ENCODE measurements at places on chromosomes 6 and 20.

DNA sequence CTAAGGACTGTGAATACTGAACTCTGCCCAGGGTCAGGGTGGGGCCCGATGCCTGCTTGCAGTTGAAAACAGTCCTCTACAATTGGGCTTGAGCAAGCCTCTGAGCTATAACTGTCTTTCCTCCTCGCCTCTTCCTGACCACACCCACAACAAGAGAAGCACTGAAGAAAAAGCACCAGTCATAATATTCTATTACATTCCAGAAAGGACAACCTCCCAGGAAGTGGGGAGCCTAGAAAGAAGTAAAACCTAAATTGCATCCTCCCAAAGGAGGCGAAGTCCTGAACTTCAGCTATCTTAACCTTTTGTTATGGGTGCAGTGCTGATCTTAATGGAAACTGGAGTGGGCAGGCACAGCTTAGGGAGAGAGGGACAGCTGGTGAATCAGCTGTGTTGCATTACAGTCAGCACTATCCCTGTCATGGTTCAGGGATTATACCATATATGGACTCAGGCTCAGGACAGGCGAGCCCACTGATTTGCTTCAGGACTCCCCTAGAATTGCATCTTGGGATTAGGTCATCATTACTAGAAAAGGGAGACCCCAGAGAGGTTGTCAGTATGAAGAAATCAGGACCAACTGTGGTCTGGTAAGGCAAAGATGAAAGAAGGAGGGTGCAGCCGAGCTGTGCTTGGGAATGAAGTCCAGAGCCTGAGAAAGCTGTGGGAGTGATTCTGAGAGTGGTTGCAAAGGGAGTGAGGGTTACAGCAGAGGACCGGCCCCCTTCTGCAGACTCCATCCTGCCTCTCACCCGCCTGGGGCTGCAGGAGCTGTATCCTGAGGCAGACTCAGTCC is 18.3 kb upstream of the TRAM2 start:
- peak; percentile 38 for DNase-seq

GRCh38 chr20:13717631-13718044 is 67.1 kb downstream of the ESF1 start:
- DNase-seq: no peak

DNA sequence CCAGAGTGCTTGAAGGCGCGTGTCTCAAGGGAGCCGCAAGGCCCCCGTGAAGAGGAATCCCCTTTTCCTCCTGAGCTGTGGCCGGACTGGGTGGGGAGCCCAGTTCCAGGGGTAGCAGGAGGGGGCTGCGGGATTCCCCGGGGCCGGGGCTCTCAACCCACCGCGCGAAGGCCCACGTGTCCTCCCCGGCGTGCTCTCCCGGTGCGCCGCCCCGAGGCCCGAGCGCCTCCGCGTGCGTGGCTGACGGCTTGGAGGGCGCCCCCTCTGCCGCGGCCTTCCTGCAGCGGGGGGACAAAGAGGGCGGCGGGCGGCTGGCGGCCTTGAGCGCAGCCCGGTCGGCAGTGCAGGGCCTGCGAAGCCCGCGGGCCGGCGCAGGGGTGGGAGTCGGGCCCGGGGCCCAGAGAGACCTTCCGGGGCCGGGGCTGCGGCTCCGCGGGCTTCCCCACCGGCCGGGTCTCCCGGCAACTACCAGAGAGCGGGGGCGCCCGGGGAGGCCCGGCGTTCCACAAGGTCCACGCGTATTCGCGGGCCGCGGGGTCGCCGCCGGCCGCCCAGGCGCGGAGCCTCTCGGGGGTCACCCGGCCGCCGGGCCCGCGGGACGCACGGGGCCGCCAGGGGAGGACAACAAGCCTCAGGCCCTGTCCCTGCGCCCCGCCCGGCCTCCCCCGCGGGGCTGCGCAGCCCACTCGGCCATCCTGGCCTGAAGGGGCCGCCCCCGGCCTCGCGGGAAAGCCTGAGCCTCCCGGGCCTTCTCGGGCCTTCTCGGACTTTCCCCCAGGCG is at the start of gene FAM217A:
Gene FAM217A (minus strand): TSS at position 447 of the 781 bp plus-strand sequence. CDS start 1,723 bp downstream, outside the sequence.
- DNase-seq: no peak

DNA sequence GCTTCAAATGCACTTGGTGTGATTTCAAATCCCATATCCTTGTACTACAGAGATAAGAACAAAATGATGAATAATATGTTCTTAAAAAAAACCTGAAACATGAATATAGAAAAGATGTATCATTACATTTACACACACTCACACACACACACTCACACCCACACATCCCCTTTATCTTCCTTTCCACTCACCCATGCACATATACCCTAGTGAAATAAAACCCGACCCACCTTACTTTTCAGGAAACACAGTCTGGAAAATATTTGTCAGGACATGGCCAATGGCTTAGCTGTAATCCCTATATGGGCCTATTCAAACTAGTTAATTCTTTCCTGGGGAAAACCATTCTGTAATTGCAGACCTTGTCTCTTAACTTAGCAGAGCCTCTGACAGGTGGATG is 60.8 kb upstream of the EDN1 start:
- no peak for DNase-seq

DNA sequence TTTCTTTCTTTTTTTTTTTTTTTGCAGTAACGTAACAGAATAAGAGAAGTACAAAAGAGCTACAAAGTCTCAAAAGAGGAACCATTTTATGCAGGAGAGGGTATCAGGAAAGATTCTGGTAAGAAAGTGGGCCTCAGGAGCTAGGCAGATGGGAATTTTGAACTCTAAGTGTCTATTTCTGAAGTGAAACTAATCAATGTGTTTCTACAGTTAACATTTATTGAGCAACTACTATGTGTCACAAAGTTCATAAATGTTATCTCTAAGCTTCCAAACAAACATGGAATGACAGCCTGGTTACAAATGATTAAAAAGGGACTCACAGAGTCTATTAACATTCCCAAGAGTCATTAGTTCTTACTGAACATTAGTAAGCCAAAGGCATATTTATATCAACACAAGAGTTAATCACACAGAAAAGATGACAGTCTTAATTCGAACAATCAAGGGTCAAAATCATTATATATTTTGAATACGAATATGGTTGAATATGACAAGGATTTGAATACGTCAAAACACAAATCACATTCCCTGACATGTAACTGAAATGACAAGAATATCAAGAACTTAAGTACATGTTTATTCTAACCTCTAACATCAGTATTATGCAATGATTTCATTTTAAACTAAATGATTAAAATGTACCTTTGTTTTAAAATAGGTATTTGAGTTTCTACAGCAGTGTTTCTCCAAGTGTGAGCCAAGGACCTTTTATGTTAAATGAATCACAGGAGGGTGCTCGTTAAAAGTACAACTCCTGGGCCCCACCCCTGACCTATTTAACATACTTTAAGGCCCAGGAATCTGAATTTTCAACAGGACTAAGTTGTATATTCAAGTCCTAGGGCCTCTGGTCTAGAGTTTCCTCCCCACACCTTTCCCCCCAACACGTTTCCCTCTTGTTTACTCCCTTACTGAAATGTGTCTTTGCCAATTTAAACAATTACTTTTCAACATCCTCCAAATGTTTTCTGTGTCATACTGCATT is 89.7 kb downstream of the ATXN1 start:
- no peak for DNase-seq

GRCh38 chr20:35702051-35702823 is 3.0 kb downstream of the ROMO1 start:
- peak; percentile 42 for DNase-seq

- DNase-seq: no peak
Measured at GRCh38 chr20:47432834-47433210, 68.9 kb upstream of the NCOA3 start.

- DNase-seq: no peak
Measured at GRCh38 chr6:34161857-34162515, 16.1 kb upstream of the GRM4 start.

GRCh38 chr20:19628570-19629134 is 129.4 kb upstream of the RIN2 start:
- DNase-seq: peak; percentile 91

- no peak for DNase-seq
Measured at GRCh38 chr6:40419946-40420728, 167.0 kb downstream of the LRFN2 start.

- DNase-seq: peak; percentile 48
Measured at GRCh38 chr6:169752074-169752623, 727 bp downstream of the ERMARD start.

DNA sequence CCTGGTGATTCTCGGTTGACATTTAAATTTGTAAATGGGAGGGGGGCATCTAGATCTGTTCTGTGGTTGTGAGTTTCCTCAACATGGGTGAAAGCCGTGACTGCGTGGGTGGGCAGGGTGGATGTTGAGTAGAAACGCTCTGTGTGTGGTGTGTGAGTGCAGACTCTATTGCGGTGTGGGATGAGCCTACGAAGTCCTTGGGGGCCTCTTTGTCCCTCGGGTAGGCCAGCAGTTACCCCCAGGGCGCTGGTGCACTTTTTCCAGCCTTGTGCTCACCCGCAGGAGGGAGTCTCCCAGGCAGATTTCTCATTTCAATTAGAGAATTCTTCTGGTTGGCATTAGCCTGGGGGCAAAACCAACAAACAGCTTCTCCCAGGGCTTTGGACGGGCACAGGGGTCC is 10.6 kb downstream of the TOX2 start:
- no peak for DNase-seq

DNA sequence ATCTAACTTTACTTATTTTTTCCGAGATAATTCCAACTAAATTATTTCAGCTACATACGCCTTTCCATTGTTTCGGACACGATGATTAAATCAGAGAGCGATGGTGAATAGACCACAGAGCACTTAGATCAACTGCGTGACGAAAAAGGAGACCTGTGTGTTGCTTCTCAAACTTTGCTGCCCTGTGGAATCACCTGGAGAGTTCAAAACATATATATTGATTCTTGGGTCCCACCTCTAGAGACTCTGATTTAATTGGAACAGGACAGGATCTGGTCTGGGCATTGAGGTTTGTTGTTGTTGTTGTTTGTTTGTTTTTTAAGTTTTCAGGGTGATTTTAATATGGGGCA is 401 bp upstream of the TNFRSF21 start:
- no peak for DNase-seq

DNA sequence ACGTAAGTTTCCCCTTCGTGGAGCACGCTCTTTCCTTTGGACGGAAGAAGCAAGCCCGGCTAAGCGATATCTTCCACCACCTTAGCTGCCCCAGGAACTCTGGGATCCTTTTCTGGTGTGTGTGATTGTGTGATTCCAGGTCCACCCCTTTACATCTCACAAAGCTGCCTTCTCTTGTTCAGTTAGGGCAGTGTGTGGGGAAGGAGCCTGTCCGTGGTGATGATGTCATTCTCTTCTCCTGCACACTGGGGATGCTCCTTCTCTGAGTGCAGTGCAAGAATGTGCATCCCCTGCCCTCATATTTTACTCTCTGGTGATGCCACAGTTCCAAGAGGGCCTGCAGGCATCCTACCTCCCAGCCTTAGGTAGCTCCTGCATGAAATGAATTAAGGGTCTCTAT is 30.3 kb downstream of the BNIP5 start:
- no peak for DNase-seq

GRCh38 chr20:26135325-26136110 is 438.9 kb upstream of the ZNF337 start:
- no peak for DNase-seq

GRCh38 chr6:29236060-29236459 is 65.4 kb downstream of the OR2J2 start:
- DNase-seq: no peak

DNA sequence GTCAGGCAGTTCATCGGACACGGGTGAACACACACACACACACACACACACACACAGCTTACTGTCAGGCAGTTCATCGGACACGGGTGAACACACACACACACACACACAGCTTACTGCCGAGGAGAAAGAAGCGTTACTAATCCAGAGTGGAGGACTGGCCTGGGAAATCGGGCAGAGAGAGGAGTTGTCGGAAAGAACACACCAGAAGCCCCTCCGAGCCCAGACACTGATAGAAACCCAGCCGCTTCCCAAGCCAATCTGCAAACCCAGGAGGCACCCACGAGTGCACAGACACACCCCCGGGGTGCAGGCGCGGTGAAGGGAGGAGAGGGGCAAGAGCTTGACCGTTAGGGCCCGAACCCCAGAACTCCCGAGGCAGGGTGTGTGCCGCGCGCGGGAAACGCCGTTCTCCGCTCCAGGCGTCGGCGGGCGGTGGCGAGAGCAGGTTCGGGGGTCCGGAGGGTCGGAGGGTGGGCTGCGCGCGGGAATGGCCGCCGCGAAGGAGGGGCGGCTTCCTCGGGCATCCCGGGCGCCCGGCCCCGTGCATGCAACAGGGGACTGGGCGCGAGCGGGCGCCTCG is 636 bp downstream of the ELOVL2 start:
- DNase-seq: no peak

- no peak for DNase-seq
Measured at GRCh38 chr6:106553440-106553839, 75.9 kb downstream of the RTN4IP1 start.

GRCh38 chr6:125784365-125784764 is 6.4 kb upstream of the NCOA7 start:
- DNase-seq: no peak

DNA sequence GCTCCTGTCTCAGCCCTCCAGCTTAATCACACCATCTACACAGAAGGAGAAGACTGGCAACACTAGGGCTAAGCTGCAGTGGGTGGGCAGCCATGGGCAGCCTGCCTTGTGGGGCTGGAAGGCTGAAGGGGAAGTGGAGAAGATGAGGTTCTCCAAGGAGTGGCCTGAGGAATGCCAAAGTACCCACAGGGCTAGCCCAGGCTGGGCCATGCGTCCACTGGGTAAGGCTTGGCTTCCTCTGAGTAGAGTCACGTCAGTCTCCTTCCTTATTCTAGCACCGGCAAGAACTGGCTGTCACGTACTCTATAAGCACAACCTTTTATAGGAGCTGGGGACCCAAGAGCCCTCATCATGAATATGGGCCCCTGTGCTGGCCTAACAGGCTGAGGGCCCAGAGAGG is 110.6 kb upstream of the SIRPA start:
- no peak for DNase-seq
